ENCODE measurements at places on chromosomes 5 and 9.
A peak's percentile ranks its signal among the peaks of the same experiment; 100 is the strongest.

DNA sequence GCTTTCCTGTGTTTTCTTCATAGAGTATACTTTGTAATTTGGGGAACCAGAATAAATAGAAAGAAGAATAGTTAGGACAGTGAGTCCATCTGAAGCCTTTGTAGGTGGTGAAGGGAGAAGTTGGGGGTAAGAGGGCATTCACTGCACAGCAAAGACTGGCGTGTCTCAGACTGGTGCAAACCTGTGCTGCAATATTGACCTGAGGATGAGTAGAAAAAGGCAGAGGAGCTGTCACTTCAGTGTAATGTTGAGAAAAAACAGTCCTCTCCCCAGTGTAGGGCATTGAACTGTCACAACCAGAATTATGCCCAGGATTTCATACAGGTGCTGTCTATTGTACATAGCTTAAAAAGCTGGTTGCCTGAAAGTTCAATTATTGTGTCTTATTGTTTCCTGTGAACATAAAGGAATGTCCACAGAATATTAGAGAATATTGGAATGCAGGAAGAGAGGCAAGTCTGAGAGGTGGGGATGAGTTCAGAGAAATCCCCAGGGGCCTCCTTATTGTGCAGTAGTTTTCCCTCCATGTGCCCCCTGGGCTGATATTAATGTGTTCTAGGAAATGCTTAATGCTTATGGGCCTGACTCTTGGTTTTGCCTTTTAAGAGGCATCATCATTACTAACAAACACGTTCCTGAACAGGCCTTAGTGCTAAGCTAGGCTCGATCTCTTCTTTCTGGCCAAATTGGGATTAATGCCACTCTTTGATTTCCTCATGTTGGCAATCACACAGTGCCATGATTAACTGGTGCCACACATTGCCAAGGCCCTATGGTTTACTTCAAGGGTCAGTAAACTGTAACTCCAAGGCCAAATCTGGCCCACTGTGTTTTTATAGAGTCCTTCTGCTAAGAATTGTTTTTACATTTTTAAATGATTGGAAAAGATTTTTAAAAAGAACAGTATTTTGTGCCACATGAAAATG lies 34.0 kb downstream of the DAPK1 start:
- no peak for DNase-seq

GRCh38 chr5:170757182-170757601 lies 26.3 kb upstream of the GABRP start:
- no peak for DNase-seq

DNA sequence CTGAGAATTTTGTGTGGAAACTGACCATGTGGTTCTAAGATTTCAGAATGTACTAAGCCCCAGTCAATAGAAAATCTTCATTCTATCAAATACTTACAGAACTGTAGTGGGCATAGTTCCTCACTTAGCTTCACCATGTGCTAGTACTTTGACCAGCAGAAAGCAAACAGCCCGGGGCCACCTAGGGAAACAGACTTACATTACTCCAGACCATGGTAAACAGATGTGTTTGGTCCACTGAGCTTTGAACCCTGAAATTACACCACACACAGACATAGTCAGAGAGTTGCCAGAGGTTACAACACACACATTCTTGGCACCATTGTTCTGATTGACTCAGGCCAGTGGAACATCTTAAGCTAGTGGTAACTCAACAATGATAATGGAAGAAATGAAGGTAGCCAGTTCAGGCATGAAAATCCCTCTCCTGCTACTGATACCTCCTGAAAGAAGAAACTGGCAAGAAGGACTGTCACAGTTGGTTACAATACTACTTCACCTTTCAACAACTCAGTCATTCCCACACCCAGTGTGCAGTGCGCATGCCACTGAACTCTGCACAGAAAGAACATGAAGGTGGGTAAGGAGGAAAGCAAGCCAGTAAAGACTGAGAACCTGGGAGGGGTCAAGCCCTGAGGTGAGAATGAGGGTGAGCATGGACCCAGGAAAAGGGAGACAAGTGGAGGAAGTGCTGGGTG lies 18.7 kb upstream of the LECT2 start:
- DNase-seq, result no peak

- no peak for DNase-seq
These were observed 82.1 kb downstream of the RXRA start for GRCh38 chr9:134408389-134408788.

DNA sequence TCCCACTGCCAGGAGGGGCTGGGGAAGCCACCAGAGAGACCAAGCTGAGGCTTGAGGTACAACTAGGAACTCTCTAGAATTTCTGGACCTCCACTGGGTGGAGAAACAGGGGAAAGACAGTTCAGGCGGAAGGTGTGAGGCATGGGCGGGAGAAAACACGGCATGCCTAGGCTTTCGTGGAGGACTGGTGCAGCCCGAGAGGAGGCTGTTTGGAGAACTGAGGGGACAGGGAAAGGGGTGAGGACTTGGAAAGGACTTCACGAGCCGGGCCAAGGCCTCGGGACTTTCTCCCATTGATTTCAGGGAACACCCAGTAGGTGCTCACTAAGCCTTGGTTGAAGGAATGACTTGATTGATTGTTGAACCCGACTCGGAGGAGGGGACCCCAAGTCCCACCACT lies 9.5 kb upstream of the ADGRD2 start:
- DNase-seq, result no peak

DNA sequence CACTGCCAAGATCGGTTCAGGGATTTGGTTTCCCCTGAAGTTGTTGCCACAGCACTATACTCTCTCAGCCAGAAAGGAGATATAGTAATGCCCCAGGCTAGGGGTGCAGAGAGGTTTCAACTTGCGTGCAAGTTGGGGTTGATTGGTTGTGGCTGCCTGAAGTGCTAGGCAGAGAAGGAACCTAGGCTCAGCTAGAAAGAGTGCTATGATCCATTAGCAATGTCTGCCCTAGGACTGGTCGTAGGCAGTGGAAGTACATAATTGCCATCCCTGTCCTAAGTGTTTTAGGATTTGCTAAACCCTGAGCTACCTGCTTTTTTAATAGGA lies 136.6 kb upstream of the SMIM23 start:
- DNase-seq, result no peak

DNA sequence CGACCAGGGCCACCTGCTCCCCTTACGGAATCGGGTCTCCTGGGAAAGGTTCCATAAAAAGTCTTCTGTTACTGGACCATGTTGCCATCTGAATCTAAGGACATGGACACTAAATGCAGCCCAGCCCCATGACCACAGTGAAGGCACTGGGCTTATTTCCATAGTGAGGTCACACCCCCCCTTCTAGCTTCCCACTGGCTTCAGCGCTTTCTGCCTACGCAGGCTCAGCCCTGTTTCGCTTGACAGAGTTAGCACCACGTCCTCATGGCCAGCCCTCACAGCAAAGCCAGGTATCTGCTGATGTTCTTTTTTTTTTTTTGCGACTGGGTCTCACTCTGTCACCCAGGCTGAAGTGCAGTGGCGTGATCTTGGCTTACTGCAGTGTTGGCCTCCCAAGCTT lies 14.1 kb downstream of the UCK1 start:
- DNase-seq, result no peak

GRCh38 chr5:54388409-54388808 lies 67.1 kb upstream of the HSPB3 start:
- no peak for DNase-seq

DNA sequence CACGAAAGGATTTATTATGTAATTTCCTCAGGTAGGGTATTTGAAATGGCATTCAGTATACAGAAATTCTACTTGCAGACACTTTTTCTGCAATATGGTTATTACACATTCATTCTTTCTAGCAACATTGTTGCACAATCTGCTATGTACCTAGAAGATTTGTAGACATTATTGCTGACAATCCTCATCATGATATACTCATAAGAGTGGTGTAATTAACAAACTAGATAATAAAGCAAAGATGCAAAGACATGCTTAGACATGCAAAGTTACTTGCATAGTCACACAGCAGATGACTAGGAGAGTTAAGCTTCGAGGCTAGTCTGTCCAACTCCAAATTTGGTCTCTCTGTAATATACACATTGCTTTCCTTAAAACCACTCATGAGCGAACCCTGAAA lies 317.1 kb downstream of the ASTN2 start:
- no peak for DNase-seq

- DNase-seq, result no peak
These were observed 49.5 kb downstream of the NR3C1 start for GRCh38 chr5:143354025-143354424.

- DNase-seq, result no peak
These were observed 83.7 kb upstream of the DNAH5 start for GRCh38 chr5:14028188-14028587.

- no peak for DNase-seq
These were observed 205.6 kb downstream of the GAPVD1 start for GRCh38 chr9:125467116-125467740.

- DNase-seq, result no peak
These were observed 182.2 kb upstream of the TARS1 start for GRCh38 chr5:33258553-33258952.

DNA sequence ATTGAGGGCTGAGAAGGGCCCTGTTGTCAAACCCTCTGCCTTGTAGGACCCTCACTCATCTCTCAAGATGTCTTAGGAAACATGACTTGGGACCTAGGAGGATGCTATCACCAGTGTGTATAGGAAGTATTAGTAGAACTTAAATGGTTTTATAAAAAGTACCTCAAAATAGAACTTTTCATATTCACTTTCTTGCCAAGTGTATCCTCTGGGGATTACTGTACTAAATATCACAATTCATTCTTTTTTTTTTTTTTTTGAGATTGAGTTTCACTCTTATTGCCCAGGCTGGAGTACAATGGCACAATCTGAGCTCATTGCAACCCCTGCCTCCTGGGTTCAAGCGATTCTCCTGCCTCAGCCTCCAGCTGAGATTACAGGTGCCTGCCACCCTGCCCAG lies 56.2 kb downstream of the ARHGEF28 start:
- no peak for DNase-seq

DNA sequence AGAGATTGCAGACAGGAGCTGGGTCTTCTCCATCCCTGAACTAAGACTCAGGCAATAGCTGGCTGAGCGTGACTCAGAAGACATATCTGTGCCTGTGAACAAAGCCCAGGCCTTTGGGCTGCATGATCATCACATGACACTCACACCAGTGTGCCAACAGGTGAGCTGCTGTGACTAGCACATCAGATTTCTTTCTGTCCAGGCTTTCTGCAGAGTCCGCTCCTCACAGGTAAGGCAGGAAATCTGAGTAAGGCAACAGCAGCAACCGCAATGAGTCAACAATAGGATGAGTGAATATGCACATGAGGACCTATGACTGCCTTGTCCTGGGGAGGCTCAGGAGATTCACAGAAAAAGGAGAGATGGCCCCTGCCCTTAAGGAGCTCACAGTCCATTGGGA lies 293.6 kb downstream of the ACTL7B start:
- no peak for DNase-seq

GRCh38 chr9:136074706-136075105 lies 20.4 kb downstream of the NACC2 start:
- no peak for DNase-seq

DNA sequence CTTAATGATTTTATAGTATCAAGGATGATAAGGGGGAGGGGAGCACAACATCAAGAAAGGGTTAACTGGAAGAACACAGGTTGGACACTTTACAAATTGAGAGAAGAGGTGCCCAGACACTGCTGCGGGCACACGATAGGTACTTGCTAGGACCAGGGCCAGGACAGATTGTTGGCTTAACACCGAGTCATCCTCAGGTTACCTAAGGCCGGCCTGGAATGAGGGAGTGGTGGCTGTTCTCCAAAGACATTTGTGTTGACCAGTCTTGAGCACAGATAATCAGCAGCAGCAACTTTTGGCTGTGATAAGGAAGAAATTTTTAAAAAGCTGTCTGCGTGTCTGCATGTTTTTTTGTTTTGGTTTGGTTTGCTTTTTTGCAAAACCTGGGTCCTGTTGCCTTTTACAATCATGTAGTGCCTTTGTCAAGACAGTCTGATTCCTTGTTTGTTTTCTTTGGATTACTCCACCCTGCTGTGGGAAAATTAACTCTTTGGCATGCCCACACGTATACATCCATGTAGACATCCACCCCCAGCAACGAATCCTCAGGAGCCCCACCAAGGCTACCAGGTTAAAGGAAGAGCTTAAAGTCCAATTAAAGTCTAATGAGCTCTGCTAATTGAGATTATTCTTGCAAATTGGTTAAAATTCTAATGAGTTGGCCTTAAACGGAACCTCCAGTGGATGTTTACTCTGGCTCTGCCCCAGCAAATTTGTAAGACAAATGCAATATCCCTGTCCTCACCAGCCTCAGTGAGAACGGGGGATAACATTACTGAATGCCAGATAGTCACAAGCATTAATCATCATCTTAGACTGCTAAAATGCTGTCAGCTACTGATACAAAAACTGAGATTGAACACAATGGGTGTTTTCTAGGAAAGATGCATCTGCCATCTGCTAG lies 382.3 kb downstream of the ACTL7B start:
- no peak for DNase-seq

- DNase-seq, result no peak
These were observed 690.9 kb upstream of the CDH18 start for GRCh38 chr5:20678814-20679298.

- no peak for DNase-seq
These were observed 112.4 kb downstream of the ISL1 start for GRCh38 chr5:51495672-51496071.

GRCh38 chr5:150303070-150303615 lies 438 bp upstream of the ARSI start:
- DNase-seq, result no peak

DNA sequence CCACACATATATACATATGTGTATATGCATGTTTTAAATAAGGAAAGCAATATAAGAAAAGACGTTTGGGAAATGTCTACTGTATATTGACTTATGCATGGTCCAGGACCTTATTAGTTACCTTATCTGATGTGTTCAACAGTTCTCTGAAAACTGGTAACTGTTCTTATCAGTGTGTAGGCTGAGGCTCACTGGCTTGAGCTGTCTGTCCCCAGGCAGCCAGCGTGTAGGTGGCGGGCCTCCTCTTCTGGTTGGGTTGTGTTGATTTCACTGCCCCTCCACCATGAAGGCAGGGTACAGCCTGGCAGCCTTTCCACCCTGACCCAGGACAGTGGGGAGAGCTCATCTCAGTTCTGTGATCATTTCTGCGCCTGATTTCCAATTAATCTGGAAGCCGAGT lies 38.7 kb upstream of the SEMA4D start:
- peak; percentile 54 for DNase-seq

DNA sequence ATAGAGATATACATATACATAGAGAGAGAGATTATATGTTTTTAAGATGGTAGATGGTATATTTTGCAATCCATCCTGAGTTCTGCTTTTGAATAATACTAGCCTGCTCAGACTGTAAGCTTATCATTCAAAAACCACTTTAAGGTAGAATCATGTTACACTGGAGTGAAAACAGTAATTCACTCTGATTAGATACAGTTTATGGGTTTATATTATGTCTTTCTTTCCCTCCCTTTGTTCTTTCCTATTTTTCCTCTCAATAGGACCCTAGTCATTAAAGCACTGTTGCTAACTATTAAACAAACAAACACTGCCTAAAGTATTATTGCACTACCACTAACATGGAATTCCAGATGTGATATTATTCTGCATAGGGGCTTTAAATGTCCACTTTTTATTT lies 202.0 kb downstream of the ADAMTSL1 start:
- no peak for DNase-seq

GRCh38 chr5:176440927-176441706 lies 7.1 kb upstream of the FAF2 start:
- no peak for DNase-seq

- DNase-seq, result no peak
These were observed 128.1 kb upstream of the LMX1B start for GRCh38 chr9:126485662-126486061.

GRCh38 chr5:45691656-45692055 lies 4.5 kb downstream of the HCN1 start:
- DNase-seq, result no peak
